ENCODE measurements at places on chromosomes 4 and X.

DNA sequence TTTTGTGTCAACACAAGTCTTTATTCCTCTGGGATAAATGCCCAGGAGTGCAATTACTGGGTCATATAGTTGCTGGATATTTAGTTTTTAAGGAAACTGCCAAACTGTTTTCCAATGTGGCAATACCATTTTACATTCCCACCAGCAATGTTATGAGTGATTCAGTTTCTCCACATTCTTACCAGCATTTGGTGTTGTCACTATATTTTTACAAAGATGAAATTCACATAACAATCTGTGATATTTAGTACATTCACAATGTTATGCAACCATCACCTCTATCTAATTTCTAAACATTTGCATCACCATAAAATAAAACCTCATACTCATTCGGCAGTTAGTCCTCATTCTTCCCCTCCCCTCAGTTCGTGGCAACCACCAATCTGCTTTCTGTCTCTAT lies 75.0 kb downstream of the MAMLD1 start:
- DNase-seq, result no peak

- DNase-seq, result peak; percentile 24
Measured at GRCh38 chr4:47531241-47531953, 46.3 kb downstream of the ATP10D start.

- DNase-seq, result no peak
Measured at GRCh38 chr4:188254211-188254610, 115.0 kb downstream of the TRIML1 start.

- DNase-seq, result no peak
Measured at GRCh38 chrX:149858592-149858991, 22.4 kb upstream of the MAGEA8 start.

GRCh38 chr4:112515198-112516065 lies 548 bp downstream of the NEUROG2 start:
- no peak for DNase-seq

GRCh38 chrX:22699581-22700091 lies 300.1 kb upstream of the DDX53 start:
- DNase-seq, result no peak

- DNase-seq, result no peak
Measured at GRCh38 chr4:62899646-62900364, 1509.4 kb downstream of the TECRL start.

DNA sequence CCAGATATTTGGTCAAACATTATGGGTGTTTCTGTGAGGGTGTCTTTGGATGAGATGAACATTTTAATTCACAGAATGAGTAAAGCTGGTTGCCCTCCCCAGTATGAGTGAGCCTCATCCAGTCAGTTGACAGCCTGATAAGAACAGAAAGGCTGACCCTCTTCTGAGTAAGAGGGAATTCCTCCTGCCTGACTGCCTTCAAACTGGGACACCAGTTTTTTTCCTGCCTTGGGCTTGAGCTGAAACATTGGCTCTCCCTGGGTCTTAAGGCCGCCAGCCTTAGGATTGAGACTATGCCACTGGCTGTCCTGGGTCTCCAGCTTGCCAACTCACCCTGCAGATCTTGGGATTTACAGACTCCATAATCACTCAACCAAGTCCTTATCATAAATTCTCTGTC lies 14.5 kb upstream of the MAML3 start:
- DNase-seq, result no peak

- DNase-seq, result no peak
Measured at GRCh38 chr4:118783887-118784286, 52.0 kb downstream of the SEC24D start.

DNA sequence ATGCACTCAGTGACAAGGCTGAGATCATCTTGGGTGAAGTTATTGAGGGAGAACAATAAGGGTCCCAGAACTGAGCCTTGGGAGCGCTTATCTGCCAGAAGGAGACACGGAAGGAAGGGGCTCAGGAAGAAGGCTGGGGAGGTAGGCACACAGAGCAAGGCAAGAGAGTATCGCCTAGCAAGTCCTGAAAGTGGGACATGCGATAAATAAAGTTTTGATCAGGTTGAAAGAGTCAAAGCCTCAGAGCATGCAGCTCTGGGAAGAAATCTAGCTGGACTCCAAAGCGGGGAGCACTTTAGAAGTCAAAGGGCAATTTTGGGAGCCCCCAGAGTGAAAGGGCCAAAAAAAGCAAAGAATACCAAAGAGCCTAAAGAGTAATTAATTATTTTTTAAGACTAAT lies 17.7 kb upstream of the ANXA3 start:
- no peak for DNase-seq

GRCh38 chr4:151049430-151049884 lies 34.4 kb upstream of the LRBA start:
- DNase-seq, result no peak

GRCh38 chr4:83356899-83357661 lies 22.4 kb upstream of the HPSE start:
- no peak for DNase-seq
